ENCODE measurements at places on chromosomes 7 and 10. TPM values are rescaled to one million over a fixed set of nuclear protein-coding genes. Genes with fewer than 3 reads are reported as not detected.

DNA sequence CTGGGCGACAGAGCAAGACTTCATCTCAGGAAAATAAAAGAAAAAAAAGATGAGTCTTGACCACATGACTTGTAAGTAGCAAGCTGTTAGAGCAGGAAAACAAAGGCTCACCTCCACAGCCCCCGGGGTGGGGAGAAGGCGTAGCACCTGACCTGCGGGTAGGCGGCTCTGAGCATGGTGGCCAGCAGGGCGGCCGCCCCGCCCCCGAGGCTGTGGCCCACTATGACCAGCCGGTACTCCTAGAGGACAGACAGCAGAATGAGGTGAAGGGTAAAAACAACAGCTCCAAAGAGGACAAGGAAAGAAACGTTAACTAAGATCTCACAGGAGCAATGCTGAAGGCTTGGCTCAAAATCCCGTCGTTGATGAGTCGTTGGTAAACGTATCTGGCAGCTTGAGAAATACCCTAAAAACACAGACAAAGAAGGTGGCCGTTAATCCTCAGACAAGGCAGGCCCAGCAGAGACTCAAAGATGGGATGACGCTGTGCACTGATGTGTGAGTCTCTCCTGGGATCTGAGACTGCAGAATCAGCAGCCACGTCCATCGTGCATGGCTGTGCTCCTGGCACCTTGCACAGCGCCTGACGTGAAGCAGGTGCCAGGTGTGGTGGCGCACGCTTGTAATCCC, 31.1 kb downstream of the DAGLB start:
- DNase-seq, result no peak

GRCh38 chr10:66799474-66799873, 126.4 kb upstream of the LRRTM3 start:
- no peak for DNase-seq

DNA sequence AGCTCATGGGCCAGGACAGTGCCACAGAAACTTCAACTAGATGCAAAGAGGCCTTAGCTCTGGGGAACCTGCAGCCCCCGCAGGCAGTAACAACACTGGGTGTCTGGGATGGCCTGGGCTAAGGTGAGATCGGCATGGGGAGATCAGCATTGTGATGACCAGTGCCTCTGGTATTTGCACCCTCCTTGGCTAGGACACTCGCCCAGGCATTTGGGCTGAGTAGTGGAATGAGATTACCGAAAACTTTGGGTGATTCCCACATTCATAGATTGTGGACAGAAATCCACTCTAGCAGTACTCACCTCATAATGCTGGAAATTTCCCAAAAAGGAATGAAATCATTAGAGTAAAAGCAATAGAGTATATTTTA, 70.6 kb upstream of the ZMIZ2 start:
- no peak for DNase-seq

DNA sequence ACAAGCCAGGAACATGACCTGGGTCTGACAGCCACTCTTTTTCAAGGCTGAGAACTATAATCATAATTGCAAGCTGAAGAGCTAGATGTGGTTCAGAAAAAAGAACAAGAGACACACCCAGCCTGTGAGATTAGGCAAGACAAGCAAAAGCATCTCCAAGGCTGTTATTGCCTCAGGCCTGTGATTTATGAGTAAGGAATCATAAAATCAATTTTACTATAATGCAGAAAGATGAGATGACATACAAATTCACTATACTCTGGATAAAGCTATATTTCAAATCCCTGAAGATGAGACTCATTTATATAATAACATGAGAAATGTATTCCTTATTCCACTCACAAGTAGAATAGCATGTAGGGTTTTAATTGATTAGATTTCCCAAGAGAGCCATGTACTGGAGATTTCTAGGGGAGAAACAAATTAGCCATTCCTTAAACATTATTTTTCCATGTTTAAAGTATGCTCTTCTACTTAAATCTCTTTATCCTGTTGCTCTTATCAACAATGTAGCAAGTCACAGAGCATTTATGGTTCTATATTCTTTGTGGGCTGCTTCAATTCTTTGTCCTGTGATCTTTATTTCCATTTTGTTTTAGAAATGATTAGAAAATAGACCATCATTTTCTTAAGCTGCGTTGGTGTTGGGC, 47.4 kb downstream of the FHIP2A start:
- no peak for DNase-seq

GRCh38 chr7:150520145-150520544, 5.5 kb downstream of the GIMAP7 start:
- no peak for DNase-seq

DNA sequence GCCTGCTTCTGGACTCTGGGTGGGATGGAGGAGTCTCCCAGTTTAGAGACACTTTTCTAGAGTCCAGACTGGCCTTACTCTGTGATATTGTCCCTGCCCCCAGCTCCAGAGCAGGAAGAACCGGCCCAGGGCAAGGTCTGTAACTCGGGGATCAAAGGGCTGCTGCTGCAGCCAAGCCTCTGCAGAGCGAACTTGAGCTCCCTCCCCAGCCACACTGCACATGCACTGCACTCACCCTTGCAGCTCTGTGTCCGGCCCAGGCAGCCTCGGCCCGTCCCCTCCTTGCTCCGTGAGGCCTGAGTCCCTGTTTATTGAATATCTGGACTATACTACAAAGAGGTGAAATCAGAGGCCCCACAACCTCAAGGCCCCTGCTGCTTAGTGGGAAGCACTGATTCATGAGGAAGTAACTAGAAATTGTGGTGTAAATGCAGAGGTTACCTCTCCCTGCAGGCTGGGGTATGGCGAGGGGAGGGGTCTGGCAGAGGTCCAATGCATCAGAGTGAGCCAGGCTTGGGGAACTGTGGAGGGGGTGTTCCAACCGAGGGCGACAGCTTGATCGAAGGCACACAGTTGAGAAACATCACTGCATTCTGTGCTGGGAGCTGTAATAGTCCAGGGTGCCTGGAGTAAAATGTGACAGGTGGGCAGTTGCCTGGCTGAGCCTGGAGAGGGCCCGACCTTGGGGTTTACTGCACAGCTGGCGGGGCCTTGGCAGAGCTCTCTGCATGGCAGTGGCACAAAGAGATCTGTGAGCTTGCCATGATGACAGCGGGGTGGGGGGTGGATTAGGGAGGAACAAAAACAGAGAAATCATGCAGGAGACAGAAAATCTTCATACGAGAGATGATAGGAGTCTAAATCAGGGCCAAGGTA, 49.1 kb downstream of the AOC1 start:
- DNase-seq, result no peak

DNA sequence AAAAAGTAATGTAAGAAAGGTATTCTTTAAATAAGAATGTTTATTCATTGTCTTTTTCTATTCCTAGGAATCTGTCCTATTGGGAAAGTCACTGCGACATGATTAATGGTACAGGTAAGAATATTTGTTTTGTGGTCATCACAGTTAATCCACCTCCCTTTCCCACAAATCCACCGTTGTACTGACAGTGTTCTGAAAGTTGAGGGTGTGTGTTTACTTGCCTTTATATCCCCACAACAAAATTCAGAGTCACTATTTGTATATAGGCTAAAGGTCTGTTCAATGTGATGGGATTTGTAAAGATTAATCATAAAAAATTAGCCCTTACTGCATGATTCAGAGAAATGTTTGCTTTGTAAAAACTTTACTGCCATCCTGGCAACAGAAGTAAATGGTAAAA, 27.9 kb downstream of the CD36 start:
- no peak for DNase-seq

DNA sequence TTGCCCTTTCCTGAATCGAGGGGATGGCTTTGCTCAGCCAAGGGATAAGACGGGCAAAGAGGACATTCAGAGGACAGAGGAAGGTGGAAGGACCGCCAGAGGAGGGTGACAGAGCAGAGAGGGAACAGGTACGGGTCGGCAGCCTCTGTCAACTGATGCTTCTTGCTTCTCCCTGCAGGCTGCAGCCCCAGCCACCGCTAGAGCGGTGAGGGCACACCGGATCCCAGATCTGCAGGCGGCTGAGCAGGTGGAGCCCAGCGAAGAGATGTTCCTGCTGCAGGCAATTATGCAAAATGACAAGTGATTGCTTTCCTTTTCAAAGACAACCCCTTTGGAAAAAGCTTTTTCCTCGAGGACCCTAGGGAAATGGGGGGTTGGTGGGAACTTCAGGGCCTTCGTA, 181.9 kb upstream of the ANKRD30A start:
- no peak for DNase-seq

HOXA13 gene
- total RNA-seq, result not detected

EPHA1 gene
- not detected for total RNA-seq

CNPY1 gene
- total RNA-seq, result 0.16 TPM

GRCh38 chr7:150857276-150858055, 5.1 kb downstream of the AOC1 start:
- no peak for DNase-seq

GRCh38 chr10:90424730-90425129, 433.1 kb downstream of the HTR7 start:
- DNase-seq, result no peak

All from occipital lobe (tissue), 3 donors.